ENCODE measurements at places on chromosomes 7 and 10.

- DNase-seq = no peak
Observed at GRCh38 chr10:124650820-124651401, 93.3 kb downstream of the FAM53B start.

DNA sequence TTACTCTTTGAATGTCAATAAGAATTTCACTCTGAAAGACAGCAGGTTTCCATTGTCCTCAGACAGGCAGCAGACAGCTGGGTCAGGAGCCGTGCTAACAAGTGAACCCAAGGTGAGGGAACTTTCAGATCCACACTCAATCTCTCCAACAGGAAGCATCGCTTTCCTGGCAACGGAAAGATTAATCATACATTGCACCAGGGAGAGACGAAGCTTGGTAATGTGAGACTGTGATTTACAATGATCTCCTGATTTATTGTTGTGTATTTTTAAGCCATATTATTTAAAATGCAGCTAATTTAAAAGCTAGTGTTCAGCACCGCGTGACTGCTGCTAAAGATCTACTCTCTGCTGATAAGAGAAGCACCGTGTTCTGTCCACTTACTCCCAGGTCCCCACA lies 17.5 kb upstream of the NOM1 start:
- DNase-seq = no peak

DNA sequence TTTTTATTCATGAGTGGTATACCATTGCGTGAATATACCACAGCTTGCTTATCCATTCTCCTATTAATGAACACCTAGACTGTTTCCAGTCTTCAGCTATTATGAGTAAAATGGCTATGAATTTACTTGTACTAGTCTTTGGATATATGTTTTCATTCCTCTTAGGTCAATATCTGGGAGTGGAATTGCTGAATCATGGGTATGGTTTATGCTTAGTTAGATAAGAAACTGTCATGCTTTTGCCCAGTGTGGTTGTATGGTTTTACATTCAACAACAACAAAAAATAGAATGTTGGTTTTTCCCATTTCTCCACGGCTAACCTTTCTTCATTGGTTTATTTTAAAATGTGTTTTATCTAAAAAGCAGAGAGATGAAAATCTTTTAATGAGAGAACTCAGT lies 308.3 kb downstream of the PHF14 start:
- no peak for DNase-seq

GRCh38 chr10:35533565-35533964 lies 71.6 kb upstream of the GJD4 start:
- no peak for DNase-seq

GRCh38 chr7:4164556-4164955 lies 517.5 kb upstream of the FOXK1 start:
- DNase-seq = no peak

DNA sequence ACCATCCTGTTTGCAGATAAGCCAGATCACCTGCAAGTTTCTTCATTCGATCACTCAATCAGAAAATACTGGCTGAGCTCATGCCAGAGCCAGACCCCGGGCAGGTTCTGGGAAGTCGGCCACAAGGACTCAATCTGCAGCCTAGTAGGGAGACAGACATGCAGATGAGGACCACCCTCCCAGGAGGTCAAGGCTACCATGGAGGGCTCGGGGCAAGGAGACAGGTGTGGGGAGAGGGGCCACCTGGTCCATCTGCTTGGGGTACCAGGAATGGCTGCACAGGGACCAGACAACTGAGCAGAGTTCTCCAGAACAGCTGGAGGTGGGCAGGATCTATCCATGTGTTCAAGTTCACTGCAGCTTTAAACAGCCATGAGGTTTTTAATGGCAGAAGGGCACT lies 16.8 kb upstream of the CPXM2 start:
- DNase-seq = no peak

DNA sequence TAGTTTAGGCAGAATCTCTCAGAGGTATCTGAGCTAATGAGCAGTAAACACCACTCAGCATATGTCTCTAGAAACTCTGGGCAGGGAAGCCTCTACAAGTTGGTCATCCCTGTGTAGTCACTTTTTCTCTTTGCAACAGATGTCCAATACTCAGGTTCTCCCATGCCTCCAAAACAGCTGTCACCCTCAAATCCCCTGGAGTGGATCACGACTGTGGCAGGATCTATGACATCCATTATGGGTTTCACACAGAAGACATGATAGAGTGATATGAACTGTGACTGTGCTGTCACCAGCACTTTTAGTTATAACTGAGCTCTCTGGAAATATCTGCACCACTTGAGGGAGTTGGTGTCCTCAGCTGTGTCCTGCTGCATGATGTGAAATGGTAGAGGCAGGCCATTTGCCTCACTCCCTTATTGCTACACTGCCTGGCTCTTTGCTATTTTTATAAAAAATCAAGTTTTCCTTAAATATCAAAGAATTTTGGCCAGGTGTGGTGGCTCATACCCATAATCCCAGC lies 24.1 kb upstream of the ZNRF2 start:
- peak; percentile 63 for DNase-seq

- DNase-seq = no peak
Observed at GRCh38 chr10:4685904-4686643, 139.9 kb upstream of the AKR1E2 start.

DNA sequence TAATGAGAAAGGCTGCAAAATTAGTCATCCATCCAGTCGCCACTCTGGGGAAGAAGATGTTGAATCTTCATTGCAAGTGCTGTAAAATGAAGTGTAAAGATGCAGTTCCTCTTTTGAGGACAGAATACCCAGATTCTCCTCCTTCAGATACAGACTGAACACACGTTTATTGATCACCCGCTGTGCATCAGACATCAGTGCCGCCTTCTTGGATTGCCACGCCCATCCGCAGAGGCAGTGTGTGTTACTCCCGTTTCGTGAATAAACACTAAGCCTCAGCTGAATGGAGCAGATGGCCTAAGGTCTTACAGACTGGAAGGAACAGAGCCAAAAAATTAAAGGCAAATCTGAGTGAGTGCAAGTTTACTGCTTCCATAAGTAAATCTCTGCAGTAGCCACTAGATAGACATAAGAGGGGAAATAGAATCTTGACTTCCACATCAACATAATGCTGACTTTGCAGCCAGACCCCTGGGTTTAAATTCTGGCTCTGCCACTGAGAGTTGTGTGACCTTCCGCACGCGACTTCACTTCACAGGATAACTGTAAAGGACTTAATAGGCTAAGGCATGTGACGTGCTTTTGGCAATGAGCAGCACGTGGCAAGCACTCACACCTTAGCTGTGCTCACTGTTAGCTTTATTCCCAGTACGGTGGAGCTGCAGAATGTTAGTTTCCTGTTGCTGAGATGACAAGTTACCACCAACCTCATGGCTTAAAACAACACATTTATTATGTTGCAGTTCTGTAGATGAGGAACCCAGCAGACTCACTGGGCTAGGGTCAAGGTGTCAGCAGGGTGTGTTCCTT lies 285.9 kb downstream of the CELF2 start:
- peak; percentile 41 for DNase-seq

GRCh38 chr10:43110338-43111071 lies 27.7 kb upstream of the CSGALNACT2 start:
- DNase-seq = peak; percentile 15

- DNase-seq = peak; percentile 24
Observed at GRCh38 chr10:101095550-101096213, 33.9 kb downstream of the KAZALD1 start.

- peak; percentile 19 for DNase-seq
Observed at GRCh38 chr7:94908323-94909178, 1.2 kb downstream of the PPP1R9A start.

GRCh38 chr7:133165529-133165928 lies 83.6 kb upstream of the CHCHD3 start:
- no peak for DNase-seq

DNA sequence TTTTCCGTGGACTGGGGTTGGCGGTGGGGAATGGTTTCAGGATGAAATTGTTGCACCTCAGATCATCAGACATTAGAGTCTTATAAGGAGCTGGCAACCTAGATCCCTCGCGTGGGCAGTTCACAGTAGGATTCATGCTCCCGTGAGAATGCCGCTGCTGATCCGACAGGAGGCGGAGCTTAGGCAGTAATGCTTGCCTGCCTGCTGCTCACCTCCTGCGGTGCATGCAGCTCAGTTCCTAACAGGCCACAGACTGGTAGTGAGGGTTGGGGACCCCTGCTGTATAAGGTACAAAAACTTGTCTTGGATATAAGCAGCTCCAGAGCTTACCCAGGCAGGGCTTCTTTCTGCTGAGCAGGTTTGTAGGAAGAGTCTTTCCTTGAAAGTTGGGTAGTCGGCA lies 53.9 kb downstream of the SHH start:
- no peak for DNase-seq

GRCh38 chr7:76411626-76412025 lies 2.1 kb upstream of the SSC4D start:
- no peak for DNase-seq

DNA sequence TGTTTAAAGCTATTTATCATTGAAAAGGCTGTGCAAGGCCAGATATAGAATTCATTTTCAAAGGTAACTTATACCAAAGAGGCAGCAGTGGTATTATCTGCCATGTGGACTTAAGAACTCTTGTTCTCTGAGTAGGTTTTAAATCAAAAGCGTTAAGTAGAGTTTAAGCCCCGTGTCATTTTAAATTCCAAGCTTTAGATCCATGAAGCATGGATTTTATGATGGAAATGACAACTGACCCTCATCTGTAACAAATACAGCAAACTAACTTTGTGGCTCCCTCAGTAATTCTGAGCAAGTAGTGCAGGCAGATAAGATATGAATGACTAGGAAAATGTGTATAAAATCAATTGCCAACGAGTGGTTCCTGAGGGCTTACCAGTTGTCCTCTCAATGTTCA lies 247.0 kb downstream of the WDR11 start:
- DNase-seq = no peak

DNA sequence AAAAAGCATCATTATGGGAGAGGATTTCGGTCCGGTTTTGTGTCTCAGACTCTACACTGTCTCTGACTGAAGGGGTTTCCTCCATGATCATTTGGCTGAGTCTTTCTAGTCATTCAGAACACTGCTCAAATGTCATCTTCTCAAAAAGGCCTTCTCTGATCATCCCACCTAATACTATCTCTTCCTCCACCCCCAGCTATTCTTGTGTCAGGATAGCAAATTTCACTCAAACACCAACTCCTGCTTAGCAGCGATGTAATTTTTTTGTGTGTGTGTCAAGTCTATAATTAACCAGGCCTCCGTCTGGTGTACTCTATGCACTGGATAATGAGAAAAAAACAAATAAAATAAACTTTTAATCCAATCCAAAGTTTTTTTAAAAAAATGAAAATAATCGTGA lies 200.4 kb downstream of the KCND2 start:
- DNase-seq = no peak

- no peak for DNase-seq
Observed at GRCh38 chr10:124604214-124605000, 139.8 kb downstream of the FAM53B start.

- DNase-seq = no peak
Observed at GRCh38 chr10:102546606-102547320, 43.0 kb downstream of the SUFU start.

- DNase-seq = no peak
Observed at GRCh38 chr10:119908166-119908565, 15.6 kb downstream of the SEC23IP start.

- no peak for DNase-seq
Observed at GRCh38 chr10:49568235-49568634, 29.3 kb upstream of the ERCC6 start.

DNA sequence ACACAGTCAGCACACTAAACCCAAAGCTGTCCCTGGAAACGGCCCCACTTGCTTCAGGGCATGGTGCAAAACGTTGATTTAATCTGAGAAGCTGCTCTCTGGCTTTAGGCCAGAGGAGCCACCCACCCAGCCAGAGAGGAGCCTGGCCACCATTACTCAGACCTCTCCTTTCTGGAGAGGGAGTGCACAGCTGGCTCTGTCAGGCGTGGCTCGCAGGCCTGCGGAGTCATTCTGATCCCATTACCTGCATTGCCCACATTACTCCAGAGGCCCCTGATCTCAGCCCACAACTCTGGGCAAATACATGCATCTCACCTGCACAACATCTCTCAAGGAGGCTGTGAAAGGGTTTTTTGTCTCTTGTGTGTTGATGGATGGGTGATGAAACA lies 370.0 kb upstream of the IGFBP3 start:
- no peak for DNase-seq

Data from DMS 273 treated with DMSO at 0.1 percent for 48 hours (cell line).